ENCODE measurements at places on chromosomes 4 and X.

GRCh38 chr4:140937866-140938265 lies 181.7 kb upstream of the TBC1D9 start:
- no peak for DNase-seq

- no peak for DNase-seq
These were observed 222.1 kb upstream of the TAPT1 start for GRCh38 chr4:16448241-16448840.

- no peak for DNase-seq
These were observed 262.2 kb downstream of the ARHGAP10 start for GRCh38 chr4:147994076-147994475.

DNA sequence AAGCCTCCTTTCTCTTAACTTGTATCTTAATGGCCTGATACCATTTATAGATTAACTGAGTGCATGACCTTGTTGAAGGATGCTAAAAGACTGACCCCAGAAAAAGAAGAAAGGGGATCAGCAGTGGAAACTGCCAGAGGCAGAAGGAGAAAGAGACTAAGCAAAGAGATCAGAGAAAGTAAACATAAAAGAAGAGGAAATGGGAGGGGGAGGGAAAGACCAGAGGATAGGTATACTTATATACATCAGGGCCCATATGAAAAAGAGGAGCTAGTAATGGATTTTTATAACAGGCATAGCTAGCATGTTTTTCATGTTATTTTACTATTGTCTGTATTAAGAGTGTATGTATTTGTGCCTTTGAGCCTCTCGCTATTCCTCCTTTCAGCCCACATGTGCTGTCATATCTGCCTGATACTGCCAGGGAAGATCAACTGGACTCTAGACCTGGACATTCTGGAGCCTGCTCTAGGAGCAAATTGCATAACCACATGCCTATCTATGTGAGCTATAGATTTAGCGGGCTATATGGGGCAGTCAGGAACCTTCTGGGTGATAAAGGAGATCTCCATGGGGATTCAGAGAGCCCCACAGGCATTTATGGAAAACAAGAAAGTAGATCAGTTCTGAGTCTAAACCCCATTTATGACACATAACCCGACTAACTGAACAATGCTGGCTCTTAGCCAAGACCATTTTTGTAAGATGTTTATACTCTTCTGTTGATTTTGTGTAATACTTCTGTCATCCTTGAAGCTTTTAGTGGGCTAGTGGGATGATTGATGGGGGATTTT lies 13.4 kb upstream of the SNX12 start:
- DNase-seq, result no peak

DNA sequence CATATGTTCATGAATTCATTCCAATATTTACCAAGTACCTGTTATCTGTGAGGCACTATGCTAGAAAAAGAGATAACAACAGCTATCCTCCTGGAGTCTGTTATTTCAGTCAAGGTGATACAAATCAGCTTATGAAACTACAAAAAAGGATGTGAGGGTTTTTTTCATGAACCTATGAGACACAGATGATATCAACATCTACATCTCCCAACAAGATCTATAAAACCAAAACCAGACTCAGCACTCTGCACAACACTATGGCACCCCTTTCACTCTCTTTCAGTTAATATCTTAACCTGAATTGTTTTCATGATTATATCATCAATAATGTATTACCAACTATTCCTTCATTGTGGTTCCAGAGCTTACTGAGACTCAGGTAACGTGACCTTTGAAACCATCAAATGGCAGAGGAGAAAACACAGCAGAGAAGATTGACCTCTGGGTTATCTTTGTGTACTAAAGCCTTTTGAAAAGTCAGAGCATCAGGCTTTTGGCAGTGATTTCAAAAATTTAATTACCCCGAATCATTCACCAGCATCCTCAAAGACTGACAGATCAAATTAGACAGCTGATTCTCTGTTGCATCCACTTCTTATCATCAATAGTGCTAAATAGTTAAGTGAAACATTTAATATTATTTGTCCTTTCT lies 244.6 kb upstream of the FTHL17 start:
- DNase-seq, result no peak

GRCh38 chrX:133747196-133747595 lies 238.2 kb downstream of the GPC3 start:
- no peak for DNase-seq

GRCh38 chr4:10925996-10926395 lies 241.4 kb upstream of the CLNK start:
- no peak for DNase-seq

GRCh38 chrX:6732101-6732500 lies 197.2 kb upstream of the VCX3A start:
- DNase-seq, result no peak

- peak; percentile 97 for DNase-seq
These were observed 102.1 kb upstream of the SCML1 start for GRCh38 chrX:17635231-17635630.

GRCh38 chr4:26751004-26751403 lies 109.6 kb upstream of the STIM2 start:
- no peak for DNase-seq

- peak; percentile 57 for DNase-seq
These were observed 123.5 kb downstream of the BCOR start for GRCh38 chrX:39974270-39974669.

- no peak for DNase-seq
These were observed 894 bp upstream of the SH3RF1 start for GRCh38 chr4:169271692-169272007.

DNA sequence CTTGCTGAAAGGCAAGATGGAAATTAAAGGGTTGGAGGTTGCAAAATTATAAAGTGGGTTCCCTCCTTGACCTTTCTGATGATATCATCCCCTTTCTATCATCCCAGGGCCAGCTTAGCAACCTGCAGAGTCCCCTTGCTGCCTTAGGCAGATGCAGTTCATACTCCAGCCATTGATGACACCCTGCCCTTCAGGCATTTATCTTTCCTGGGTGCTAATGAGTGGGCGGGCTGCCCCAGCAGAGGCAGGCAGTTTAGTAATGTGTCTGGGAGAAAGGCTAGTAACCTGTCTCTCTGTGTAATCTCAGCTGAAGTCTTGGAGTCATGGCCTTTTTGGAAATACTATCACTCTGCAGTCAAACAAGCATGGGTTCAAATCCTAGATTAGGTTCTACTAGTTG lies 3.8 kb upstream of the FRMPD3 start:
- peak; percentile 68 for DNase-seq

Data from ELF-1 (cell line).